Fibroblast of lung (primary cell): ENCODE measurements at places on chromosomes 1 and 21.
A peak's percentile ranks its signal among the peaks of the same experiment; 100 is the strongest.

GRCh38 chr1:60866226-60866900 is 216.0 kb upstream of the NFIA start:
- DNase-seq: no peak

GRCh38 chr1:207020709-207021107 is 11.8 kb downstream of the C1orf116 start:
- DNase-seq: no peak

GRCh38 chr21:33036430-33037162 is 10.9 kb downstream of the OLIG2 start:
- DNase-seq: peak; percentile 29

DNA sequence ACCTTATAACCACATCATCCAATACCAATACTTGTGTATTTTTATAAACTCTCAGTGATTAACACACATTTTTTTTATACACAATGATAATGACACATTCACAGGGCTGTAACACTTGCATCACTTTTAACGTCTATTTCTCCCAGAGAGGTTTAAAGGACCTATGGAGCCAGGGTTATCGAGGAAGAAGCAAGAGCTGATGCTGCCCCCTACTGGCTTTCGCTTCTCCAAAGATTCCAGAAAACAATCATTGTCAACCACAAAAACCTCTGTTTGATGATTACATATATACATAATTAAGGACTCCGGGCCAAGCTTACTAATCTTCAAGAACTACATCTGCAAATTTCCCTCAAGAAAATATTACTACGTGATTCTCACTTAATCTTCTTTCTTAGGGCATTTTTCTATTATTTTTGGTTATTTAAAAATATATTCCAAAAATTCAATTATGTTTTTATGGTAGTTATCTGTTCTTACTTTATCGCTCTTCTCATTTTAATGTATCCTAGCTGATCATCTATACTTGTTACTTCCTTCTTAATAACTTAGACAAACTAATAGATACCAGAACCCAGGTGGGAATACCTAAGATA is 214.5 kb downstream of the VAV3 start:
- peak; percentile 80 for DNase-seq

DNA sequence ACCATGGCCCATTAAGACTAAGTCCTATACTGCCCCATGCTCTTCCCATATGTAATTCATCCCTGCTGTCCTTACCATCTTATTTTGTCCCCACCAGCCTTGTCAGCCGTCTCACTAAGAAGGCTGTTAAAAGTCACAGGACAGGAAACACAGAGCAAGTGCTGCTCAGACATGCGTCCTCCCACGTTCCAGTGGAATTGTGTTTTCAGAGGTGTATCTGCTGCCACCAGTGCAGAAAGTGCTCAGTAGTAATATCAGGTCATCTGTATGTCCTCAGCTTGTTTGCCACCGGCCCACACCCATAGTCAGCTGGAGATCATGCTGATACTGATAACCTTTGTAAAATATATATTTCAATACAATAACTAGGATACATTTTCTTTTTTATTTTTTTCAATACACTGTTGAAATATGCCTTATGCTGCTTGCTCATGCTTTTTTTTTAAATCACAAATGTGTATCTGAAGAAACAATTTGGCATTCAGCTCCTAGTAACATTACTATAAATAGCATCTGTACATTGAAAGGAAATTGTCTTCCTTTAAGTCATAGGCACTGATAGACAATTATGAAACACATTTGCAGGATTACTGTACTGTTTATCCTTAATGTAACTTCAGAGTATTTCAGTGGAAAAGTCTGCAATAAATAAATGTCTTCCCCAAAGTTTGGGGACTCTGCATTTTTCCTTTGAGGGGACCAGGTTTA is 156.9 kb downstream of the EDEM3 start:
- no peak for DNase-seq

DNA sequence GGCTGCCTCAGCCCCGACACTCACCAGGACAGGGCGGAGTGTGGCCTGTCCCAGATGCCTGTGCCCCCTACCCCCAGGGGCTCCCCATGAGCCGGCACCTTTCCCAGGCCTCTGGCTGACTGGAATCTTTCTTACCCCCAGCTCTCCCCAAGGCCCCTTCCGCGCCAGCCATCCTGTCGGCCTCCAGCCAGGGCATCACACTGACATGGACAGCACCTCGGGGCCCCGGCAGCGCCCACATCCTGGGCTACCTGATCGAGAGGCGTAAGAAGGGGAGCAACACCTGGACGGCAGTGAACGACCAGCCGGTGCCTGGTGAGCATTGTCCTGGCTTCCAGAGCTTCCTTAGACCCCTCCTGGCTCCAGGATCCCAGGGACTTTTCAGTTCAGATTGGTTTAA is 26.5 kb downstream of the IGFN1 start:
- DNase-seq: no peak

DNA sequence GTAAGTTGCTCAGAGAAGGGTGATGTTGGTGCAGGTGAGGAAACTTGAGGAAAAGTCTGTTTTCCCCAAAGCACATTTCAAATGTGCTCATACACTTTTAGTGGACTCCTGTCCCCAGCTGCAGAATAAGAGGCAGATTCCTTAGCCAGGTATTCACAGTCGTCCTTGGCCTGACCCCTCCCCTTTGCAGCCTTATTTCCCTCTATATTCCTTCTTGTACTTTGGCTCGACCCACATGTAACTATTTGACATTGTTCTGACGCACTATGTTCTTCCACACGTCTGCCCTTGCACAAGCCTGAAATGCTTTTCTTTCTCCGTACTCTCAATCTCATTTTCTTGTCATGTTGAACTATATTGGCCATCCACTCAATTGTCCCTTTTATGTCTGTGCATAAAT is 498.4 kb upstream of the USP24 start:
- no peak for DNase-seq

DNA sequence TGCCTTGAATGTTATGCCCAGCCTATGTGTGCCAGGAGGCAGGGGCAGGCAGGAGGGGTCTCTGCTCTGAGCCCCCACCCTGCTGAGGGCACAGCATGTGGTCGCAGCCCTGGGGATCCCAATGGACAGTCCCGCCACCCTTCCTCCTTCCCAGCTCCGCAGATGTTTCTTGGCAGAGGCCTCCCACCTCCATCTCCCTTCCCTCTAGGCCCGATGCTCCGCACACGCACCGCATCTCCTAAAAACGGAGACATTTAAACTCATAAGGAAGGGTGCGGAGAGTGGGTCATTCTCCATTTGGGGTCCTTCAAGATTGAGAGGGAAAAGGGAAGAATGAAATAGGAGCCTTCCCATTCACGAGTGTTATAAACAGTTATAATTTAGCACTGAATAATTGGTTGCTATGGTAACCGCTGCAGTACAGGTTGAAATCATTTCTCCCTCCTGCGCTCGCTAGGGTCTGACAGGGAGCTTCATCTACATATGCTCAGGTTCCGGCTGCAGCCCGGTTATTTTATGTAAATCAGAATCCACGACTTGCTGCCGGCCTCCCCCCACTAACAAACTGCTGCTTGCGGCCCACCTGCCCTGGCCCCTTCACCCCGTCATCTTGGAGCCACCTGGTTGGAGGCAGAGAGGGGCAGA is 16.0 kb downstream of the CHD5 start:
- no peak for DNase-seq

GRCh38 chr1:201218409-201218808 is 27.8 kb downstream of the IGFN1 start:
- DNase-seq: no peak

DNA sequence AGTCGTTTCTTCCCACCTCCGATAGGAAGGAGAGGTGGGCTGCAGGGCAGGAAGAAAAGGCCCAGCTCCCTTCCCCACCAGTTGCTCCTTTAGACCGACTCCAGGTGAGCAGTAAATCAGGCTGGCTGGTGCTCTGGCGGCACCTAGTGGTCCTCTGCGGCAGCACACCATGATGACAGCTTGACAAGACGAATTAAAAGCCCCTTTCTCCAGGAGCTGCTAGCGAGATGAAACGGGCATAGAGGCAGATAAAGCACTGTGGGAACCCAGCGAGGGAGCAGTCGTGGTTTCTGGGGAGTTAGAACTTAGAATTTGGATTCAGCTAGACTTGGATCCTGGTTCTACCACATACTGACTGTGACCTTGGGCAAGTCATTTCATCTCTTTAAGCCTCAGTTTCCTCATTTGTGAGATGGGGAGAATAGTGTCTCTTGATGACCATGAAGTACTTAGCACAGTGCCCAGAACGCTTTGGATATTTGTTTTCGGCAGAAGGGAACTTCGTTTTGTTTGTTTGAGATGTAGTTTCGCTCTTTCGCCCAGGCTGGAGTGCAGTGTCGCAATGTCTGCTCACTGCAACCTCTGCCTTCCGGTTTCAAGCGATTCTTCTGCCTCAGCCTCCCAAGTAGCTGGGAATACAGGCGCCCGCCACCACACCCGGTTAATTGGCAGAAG is 21.8 kb upstream of the COL9A2 start:
- DNase-seq: peak; percentile 77

DNA sequence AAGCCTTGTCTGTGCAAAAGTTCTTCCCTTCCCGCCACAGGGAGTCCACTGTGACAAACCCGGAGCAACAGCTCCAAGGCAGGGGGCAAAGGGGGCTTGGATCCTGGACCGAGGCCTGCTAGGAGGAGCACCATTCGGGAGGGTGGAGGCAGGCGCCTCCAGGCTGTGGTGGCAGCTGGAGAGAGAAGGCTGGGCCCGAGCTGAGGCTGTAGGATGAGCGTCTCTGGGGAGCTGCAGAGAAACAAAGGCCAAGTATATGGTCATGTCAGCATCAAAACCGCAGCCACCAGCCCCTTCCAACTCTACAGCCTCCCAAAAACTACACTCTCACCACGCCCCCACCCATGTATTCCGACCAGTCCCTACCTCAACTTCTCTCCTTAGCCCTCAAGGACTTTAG is 579 bp downstream of the SH3BP5L start:
- DNase-seq: no peak

- DNase-seq: peak; percentile 87
Measured at GRCh38 chr1:97144527-97144926, 422.9 kb downstream of the PTBP2 start.

GRCh38 chr1:151130987-151131586 is 15.3 kb downstream of the SEMA6C start:
- peak; percentile 88 for DNase-seq
